Left ventricle myocardium inferior (tissue), 1 donor: ENCODE measurements at places on chromosomes 6 and 20. TPM values are rescaled to one million over a fixed set of nuclear protein-coding genes. Genes with fewer than 3 reads are reported as not detected.

GRCh38 chr20:64063389-64064144 lies 569 bp downstream of the TCEA2 start:
- DNase-seq = no peak

Gene CFAP206
- total RNA-seq = 0.11 TPM

Gene EFCAB8
- not detected for total RNA-seq

Gene MYBL2
- 0.44 TPM for total RNA-seq

Gene NKAIN4
- total RNA-seq = not detected

GRCh38 chr20:46221256-46221833 lies 87.0 kb downstream of the CDH22 start:
- no peak for DNase-seq

Gene RHAG
- 0.44 TPM for total RNA-seq

GRCh38 chr20:49037962-49038387 lies 8.1 kb upstream of the CSE1L start:
- no peak for DNase-seq

GRCh38 chr6:25981568-25982263 lies 19.1 kb downstream of the TRIM38 start:
- no peak for DNase-seq

DNA sequence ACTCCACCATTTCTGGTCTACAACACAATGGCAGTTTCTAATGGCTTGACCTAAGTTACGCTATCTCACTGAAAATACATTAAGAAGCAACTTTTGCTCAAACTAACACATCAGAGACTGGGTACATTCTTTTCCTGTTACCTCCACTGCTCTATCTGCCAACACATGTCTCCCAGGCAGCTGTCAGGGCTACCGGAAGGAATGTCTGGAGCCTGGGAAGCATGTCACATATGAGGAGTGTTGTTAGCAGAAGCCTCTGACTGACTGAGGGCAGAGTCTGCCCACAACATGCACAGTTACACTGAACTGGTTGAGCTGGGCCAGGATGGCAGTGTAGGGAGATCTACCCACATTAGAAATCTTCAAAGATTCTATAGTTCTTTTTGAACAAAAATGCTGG lies 264.5 kb downstream of the KIF16B start:
- DNase-seq = no peak

- DNase-seq = no peak
These were observed 43.7 kb downstream of the ADNP start for GRCh38 chr20:50887576-50887975.

Gene LPA
- total RNA-seq = not detected

DNA sequence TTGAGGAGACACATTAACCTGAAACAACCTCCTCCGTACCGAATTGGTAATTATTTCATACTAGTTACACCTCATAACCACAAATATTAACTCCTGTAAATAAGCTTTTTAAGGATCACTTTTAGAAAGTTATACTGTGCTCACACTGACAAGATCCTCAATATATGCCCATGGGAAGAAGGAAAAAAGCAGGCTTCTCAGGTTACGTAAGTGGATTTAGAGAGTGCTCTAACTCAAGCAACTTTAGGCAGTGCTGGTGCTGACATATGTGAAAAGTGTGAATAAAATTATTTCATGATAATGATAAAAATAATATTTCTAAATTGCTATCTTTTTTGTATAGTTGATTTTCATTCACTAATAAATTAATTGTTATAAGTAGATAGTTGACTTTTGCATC lies 76.1 kb downstream of the PRKN start:
- no peak for DNase-seq

GRCh38 chr6:170124836-170125235 lies 166.0 kb downstream of the DLL1 start:
- DNase-seq = no peak

Gene GJA1
- total RNA-seq = 248 TPM

GRCh38 chr20:62457098-62457497 lies 18.7 kb downstream of the GATA5 start:
- no peak for DNase-seq

Gene ARHGAP18
- total RNA-seq = 5.6 TPM

Gene PBOV1
- not detected for total RNA-seq

Gene IP6K3
- 42.0 TPM for total RNA-seq

Gene GPR6
- total RNA-seq = not detected

DNA sequence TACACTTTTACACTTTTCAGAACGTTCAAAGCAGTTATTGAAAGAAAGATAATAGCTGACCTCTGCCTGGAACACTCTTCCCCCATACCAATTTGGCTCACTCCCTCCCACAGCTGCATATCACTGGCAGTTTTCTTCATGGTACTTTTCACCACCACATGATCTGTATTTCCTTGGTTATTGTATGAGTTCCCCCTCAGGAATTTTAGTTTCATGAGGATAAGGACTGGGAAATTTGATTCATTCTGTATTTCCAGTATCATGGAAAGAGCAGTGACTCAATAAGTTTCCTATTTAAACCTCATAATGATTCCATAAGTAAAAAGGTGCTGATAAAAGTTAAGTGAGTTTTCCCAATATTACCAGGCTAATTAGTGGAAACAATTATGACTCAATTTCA lies 16.0 kb downstream of the HTR1B start:
- no peak for DNase-seq

GRCh38 chr6:166650824-166651807 lies 24.1 kb upstream of the RPS6KA2 start:
- no peak for DNase-seq

DNA sequence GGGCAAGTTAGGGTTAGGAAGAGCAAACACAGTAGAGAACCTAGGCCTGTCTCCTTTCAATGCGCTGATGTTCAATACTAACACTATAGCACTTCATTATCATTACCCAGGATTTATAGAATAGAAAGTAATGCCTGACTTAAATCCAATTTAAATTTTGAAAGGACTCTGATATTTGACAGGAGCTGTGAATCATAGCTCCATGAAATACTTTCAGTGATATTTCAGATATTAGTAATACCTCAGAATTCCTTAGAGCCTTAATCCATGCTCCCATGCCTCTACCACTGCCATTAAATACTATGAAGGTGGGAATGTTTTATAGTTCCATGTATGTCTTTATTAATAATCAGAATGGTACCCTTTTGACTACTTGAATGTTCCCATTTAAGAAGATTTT lies 530.2 kb downstream of the BCKDHB start:
- DNase-seq = no peak

- no peak for DNase-seq
These were observed 247.7 kb upstream of the HSF2 start for GRCh38 chr6:122151763-122152162.

- no peak for DNase-seq
These were observed 1.7 kb upstream of the DLL1 start for GRCh38 chr6:170292407-170293158.

Gene KPNA5
- total RNA-seq = 7.8 TPM

Gene WFDC10B
- total RNA-seq = not detected

DNA sequence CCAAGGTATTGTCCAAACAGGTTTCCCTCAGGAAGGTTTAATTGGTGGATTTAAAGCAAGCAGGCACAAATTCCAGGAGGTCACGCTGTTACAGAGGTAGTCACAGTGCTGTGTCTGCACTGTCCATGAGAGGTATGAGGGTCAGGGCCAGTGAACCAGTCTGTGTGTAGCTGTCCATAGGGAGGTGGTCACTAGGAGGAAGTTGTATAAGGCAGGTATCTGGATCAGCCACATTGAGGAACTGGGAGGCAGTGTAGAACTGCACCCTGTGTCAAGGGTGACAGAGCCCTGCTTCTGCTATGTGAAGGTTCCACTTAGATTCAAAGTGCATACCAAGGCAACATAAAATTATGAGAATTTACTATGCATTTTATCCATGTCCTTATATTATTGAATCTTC lies 73.3 kb downstream of the MAP3K4 start:
- DNase-seq = no peak

Gene PLEKHG1
- 7.4 TPM for total RNA-seq

Gene HTR1B
- total RNA-seq = not detected

DNA sequence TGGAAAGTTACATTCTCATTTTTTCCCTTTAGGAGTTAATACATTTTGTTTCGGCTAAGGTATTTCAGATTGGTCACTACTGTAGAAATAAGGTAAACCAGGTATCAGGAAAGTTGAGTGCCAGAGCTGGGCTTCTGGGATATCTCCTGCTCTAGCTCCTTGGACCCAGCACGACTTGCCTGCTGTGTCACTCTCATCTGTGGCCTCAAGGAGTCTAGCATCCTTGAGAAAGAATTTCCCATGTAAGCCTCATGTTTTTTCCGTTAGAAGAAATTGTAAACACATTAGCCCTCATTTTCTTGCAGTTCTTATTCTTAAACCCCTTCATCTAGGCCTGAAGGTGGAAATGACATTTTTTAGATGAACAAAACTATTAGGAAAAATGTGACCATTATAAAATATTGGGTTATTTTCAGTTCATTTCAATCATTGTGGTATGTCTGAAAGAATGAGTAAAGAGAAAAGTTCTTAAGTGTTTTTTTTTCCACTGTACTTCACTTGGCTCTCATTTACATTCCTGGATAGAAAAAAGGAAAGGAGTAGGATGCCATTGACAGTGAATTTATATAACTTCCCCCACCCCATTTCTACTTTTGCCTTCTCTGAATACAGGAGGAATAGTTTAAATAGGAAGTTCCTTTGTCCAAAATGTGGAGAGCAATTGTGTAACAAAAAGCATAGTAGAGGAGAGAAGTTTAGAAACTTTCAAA lies 46.7 kb downstream of the CD2AP start:
- DNase-seq = no peak

- no peak for DNase-seq
These were observed 40.4 kb upstream of the ZMYND8 start for GRCh38 chr20:47396762-47397476.

GRCh38 chr6:8014947-8015346 lies 49.2 kb downstream of the BLOC1S5 start:
- no peak for DNase-seq

DNA sequence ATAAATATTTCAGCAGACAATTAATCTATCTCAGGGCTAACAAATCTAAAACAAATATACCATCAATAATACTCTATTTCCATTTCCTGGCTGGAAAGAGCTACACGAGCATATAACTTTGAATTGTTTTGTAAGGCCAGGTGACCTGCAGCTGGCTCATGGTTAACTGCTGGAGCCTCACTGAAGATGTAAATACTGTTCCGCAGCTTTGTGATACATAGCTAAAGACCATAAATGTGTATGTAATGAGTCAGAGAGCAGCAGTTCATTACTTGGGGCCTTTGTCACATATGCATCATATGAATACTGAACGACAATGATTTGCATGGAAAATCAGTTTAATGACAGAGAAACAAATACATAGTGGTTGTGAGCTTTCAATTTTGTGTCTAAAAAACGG lies 109.4 kb upstream of the CCN2 start:
- DNase-seq = no peak

DNA sequence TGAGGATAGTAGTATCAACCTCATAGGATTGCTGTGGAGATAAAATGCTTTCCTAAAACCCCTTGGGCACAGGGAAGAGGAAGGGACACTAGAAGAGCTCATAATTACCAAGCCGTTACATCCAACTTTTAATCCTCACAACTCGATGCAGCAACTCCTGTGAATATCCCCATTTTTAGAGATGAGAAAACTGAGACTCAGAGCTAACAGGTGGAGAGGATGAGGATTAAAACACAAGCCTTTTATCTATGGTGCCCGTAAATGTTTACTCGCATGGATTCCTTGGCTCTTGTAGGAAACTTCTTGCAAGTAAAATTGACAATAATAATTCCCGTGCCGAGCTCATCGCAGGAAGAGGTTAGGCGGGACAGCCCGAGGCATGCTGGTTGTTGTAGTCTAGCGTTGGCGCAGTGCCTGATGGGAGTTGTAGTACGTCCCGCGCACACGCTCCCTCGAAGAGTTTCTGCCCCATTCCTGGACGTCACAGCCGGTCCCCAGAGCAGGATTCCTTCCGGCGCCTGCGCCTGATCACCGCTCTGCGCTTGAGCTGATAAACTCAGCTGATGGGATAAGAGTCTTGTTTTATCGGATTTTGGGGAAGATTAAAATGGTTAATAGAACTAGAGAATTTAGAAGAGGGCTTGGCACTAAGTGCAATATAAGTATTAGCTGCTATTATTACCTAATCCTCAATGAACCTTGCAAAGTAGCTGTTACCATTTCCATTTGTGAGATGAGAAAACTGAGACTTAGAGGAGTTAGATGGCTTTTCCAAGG lies 2.8 kb upstream of the UBE2V1 start:
- DNase-seq = peak; percentile 97
